ENCODE measurements at places on chromosomes 12 and 14.

DNA sequence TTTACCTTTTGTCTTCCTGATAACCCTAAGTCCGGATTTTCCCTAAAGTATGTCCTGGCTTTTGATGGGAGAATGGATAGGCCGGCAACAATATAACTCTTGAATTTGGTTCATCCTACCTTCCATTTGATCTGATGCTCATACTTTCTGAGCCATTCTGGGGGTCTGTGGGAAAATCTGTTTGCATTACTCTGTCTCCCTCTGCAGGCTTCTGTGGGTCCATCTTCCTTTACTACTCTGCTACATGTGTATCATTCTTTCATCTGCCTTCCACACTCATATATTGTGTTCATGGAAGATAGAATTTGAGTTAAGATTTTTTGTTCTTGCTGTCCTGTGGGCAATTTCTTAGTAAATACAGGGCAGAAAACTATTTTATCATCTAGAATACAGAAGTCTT is 101.5 kb downstream of the NAV3 start:
- no peak for DNase-seq

- peak; percentile 59 for DNase-seq
Measured at GRCh38 chr14:75566321-75566720, 12.1 kb upstream of the FLVCR2 start.

DNA sequence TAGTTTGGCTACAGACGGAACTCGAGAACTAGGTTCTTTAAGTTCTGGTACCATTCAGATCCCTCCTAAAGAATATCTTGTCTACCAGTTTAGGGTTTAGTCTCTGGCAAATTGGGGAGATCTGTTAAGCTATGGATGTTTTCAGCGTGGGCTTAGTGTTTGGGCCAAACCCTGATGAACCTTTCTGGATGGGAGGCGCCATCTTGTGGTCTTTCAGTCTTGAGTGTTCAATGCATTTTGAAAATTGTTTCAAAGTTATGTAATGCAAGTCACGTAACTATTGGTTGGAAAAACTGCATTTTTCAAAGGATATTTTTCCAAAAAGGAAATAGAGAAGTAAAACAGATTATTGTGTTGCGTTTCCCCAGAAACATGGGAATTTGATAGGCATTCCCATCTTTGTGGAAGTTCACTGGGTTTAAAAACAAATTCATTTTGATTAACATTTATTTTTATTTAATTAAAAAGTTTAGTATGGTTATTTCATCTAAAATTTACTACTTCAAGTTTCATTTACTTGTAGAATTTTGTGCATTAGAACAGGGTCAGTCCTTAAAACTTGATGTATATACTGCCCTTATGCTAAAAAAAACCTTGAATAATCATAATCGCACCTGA is 169.0 kb downstream of the PRIMA1 start:
- DNase-seq: peak; percentile 57

- DNase-seq: no peak
Measured at GRCh38 chr12:26750531-26751175, 82.3 kb downstream of the ITPR2 start.

GRCh38 chr12:13008741-13009380 is 8.8 kb upstream of the HEBP1 start:
- no peak for DNase-seq

DNA sequence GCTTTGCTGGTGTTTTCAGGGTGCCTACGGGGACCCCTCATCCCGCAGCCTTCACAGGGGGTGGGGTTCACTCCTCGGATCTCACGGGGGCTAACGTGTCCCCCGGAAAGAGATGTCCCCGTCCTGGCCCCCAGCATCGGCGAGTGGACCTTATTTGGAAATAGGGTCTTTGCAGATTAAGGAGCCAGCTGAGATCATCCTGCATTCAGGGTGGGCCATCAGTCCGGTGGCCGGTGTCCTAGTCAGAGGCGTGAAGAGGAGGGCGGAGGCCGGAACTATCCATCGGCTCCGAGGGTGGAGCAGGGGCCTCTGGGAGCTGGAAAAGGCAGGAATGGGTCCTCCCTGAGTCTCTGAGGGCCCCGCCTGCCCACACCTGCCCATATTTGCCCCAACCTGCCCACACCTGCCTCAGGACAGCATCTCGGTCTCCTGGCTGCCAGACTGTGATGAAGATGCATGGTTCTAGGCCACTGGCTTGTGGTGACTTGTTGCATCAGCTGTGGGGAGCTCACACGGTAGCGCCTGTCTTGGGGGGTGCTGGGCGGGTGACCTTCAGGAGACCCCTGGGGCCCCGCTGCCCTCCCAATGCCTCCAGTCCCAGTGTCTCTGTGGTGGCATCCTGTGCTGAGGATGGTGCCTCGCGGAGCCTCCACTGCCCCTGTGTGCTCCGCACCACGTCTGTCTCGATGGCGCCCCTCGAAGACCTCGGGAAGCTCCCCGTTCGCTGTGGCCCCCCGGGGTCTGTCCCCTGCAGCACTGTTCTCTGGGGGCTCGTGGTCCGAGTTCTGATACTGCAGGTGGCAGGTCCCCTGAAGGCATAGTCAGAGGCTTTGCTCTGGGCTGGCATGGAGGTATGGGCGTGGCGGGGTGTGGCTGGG is 14.7 kb downstream of the NOC4L start:
- DNase-seq: no peak

GRCh38 chr14:95862243-95862642 is 14.4 kb upstream of the TUNAR start:
- DNase-seq: no peak

GRCh38 chr12:131389054-131390013 is 321.6 kb upstream of the SFSWAP start:
- DNase-seq: no peak

DNA sequence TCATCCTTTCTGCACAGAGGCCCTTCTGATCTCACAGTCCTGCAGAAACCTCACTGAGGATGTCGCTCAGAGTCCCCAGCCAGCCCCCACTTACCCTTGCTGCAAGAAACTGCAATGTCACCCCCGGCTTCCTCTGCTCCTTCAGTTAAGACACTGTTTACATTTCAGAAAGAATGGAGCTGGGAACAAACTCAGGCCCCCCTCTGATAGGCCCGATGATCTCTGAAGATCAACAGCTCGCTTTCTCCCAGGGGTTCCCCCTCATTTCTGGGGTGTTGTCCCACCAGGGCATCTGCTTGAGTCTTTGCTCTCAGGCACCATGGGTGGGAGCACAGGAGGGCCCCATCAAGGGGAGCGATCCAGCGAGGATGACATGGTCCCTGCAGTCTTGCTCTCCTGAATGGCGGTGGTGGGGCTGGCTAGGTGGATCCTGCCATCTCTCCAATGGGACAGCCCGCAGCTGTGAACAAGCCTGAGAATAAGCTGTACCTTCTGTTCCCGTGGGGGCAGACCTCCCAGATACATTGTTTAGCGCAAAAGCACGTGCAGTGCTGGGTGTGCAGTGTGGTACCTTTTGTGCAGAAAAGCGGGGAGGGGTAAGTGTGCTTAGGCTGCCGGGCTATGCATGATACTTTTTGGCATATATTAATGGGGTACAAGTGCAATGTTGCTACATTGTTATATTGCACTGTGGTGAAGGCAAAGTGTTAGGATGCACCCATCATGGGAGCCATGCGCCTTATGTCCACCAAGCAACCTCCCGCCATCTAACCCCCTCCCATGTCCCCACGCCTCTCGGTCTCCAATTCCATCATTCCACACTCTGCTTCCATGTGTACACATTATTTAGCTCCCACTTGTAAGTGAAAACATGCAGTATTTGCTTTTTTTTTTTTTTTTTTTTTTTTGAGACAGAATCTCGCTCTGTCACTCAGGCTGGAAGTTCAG is 6.7 kb upstream of the NCOR2 start:
- DNase-seq: no peak

GRCh38 chr14:44448951-44449358 is 58.1 kb downstream of the FSCB start:
- no peak for DNase-seq

DNA sequence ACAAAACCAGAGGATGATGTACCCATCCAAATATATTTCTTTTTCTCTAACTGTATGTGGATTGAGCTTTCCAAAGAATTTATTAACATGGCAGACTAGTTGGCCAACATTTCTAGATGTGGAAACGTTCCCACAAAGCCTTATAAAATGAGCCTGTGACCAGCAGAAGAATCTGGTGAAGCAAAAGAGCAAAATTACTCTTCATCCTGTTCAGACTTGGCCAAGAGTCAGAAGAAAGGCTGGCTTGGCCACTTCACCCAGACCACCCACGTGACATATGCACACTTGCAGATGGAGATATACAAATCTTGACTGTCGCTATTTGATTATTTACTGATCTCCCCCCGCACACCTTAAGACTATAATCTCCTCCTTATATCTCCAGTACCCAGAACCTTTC is 96.7 kb downstream of the NUAK1 start:
- no peak for DNase-seq

GRCh38 chr14:92794547-92794941 is 439 bp downstream of the GOLGA5 start:
- DNase-seq: no peak

DNA sequence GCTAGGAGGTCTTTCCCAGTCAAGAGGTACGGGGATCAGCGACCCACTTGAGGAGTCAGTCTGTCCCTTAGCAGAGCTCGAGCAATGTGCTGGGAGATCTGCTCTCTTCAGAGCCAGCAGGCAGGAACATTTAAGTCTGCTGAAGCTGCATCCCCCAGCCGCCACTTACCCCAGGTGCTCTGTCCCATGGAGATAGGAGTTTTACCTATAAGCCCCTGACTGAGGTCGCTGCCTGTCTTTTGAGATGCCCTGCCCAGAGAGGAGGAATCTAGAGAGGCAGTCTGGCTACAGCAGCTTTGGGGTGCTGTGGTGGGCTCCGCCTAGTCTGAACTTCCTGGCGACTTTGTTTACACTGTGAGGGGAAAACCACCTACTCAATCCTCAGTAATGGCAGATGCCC is 874.9 kb upstream of the FLRT2 start:
- DNase-seq: no peak

GRCh38 chr14:64841772-64842750 is 37.6 kb downstream of the SPTB start:
- DNase-seq: no peak

- peak; percentile 64 for DNase-seq
Measured at GRCh38 chr14:68820999-68821683, 28.3 kb upstream of the ZFP36L1 start.

DNA sequence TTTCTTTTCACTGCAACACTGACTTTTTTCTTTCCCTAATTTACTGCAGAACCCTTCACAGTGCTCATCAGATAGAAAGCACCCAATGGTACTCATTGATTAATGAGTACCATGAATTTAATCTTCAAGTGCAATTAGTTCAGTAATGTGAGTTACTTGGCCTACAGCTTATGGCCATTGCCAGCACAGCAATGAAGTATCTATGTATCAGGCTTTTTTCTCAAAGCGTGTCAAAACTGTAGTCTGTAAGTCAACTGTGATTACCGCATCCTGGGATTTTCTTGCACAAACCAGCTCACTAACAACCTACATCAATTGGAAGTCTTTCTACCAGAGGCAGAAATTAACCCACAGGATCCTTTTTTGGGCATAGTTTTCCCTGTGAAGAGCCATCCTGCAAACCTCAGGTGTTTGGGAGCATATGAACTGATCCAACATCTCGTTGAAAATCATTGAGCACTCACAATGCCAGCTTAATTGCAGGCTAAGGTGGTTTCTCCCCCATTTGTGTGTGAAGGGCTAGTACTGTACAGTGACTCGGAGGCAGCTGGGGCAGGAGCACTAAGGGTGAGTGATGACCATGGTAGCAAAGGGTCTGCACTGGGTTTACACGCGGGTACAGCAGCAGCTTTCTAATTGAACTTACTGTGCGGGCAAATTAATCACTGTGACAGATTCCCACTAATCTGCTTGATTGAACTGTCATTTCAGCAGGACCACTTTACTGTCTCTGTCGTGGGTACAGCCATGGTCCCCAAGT is 619.3 kb downstream of the SNAPC1 start:
- DNase-seq: no peak

DNA sequence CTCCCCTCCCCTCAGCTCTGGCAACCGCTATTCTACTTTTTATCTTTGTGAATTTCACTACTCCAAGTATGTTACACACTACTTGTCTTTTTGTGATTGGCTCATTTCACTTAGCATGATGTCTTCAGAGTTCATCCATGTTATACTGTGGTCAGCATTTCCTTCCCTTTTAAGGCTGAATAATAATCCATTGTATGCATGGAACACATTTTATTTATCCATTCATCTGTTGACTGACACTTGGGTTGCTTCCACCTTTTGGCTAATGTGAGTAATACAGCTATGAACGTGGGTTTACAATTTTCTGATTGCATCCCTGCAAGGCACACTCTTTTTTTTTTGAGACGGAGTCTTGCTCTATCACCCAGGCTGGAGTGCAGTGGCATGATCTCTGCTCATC is 53.0 kb upstream of the FUT8 start:
- peak; percentile 17 for DNase-seq

- DNase-seq: no peak
Measured at GRCh38 chr12:52581066-52581465, 7.4 kb upstream of the KRT74 start.

DNA sequence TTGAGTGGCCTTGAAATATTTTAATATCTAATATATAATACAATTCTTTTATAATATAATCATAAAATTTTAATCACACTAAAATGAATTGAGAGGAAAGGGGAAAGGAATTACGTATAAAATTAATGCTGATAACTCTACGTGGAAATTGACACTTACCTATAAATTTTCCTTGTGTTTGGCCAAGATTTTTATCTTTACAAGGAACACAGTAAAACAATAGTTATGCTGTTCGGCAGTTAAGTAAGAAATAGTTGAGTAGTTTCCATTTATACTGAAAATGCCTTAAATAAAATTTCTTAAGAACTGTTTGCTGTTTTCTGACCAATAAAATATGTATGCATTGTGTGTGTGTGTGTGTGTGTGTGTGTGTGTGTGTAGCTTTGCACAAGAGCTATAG is 294.4 kb downstream of the LRFN5 start:
- DNase-seq: no peak

- DNase-seq: no peak
Measured at GRCh38 chr12:904010-904414, 45.5 kb downstream of the RAD52 start.

DNA sequence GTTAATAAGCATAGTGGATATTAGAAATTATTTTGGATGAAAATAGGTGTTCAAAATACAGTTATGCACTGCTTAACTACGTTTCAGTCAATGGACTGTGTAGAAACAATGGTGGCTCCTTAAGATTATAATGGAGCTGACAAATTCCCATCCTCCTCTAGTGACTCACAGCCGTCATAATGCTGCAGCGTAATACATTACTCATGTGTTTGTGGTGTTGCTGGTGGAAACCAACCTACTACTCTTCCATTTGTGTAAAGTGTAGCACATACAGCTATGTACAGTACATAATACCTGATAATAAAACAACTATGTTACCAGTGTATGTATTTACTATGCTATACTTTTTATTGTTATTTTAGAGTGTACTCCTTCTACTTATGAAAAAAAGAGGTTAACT is 111.2 kb upstream of the TMCC3 start:
- DNase-seq: peak; percentile 93
